ENCODE measurements at places on chromosomes 11 and 22.

GRCh38 chr11:118314988-118315411 is 10.5 kb downstream of the CD3E start:
- no peak for DNase-seq

DNA sequence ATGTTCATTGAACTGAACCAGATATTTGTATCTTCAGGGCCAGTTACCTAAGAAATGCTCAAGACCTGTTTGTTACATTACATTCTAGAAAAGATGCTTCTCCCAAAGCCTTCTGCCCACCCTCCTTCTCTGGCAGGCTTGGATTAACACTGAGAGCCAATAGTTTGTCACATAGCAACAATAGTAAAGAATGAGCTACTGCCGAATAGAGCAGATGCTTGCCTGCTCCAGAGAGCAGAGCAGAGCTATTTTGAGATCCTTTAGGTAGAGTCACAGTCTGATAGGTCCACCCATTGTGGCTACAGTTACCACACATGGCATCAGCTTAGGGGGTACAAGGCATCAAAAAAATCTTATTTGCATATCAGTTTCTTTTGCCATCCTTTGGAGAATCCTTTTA is 13.5 kb upstream of the EP300 start:
- no peak for DNase-seq

GRCh38 chr11:28146123-28146751 is 38.0 kb downstream of the METTL15 start:
- DNase-seq = no peak

- DNase-seq = no peak
Measured at GRCh38 chr11:28922386-28922981, 814.3 kb downstream of the METTL15 start.

DNA sequence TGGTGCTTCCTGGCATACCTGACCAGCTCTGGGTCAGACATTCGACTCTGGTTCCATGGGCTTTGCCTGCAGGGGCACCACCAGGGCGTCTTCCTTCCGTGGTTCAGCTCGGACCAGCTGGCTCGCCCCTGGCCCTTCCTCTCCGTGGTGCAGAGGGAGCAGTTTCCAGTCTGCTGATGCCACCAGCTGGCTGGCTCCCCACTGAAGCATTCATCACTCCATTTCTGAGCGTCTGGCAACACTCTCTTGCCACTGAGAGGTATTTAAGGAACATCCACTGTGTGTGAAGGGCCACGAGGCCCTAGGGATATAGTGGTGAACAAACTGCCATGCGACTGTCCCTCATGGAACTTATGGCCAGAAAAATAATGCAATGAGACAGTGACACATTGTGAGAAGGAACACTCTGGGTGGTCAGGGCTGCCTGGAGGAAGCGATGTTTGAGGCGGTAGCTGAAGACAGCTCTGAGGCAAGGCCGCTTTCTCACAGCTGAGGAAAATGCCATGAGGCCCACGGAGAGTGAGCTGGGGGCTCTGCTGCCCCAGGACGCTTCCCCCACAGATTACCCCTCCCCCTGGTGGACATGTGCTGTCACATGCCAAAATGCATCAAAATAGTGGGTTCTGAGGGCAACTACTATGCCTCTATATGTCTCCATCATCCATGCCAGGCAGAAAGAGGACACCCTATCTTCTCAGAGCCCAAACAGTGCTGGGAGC is 44.9 kb upstream of the ARFGAP3 start:
- no peak for DNase-seq

DNA sequence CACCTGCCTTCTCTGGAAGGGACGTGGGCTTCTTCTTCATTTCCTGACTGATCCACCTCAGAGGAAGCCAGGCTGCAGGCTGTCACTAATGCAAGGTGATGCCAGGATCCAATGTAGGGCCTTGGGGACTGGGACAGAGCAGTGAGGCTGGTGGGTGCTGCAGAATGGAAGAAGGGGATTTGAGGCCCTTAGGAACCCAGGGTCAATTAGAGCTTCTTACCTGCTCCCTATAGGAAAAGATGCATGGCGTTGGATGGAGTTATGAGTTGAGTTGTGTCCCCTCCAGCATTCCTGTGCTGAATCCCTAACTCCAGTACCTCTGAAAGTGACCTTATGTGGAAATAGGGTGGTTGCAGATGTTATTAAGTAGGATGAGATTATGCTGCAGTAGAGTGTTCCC is 190.4 kb downstream of the MIAT start:
- no peak for DNase-seq

- no peak for DNase-seq
Measured at GRCh38 chr11:128302425-128303186, 284.8 kb downstream of the ETS1 start.

DNA sequence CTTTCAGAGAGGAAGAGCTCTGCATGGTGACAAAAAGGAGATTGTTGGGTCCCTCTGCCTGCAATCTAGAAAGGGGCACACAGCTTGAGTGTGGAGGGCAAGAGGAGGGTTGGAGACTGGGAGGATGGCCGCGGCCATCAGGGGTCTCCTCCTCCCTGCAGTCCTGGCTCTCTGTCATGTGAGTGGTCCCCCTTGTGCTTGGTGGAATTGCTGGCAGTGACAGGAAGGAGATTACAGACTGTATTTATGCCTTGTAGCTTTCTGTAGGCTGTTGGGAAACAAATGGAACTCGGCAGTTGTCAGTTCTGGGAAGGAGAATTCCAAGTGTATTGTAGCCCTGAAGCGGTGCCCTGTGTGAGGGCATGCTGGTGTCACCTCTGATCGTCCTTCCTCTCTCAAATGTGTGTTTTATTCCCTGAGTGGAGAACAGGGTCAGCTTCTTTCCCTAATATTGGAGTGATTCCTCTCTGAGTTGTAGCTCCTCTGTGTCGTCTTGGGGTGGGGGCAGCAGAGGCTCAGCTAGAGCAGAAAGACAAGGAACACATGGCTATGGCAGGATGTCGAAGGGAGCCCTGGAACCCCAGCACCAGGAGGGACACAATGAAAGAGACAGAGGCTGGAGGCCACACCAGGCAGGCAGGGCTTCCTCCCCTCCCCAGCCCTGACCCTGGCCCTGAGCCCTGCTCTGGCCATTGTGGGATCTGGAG is 163.1 kb downstream of the PKNOX2 start:
- no peak for DNase-seq

Data from SIG-M5 (cell line).